ENCODE measurements at places on chromosomes 2 and 18. TPM values are rescaled to one million over a fixed set of nuclear protein-coding genes. Genes with fewer than 3 reads are reported as not detected.

QPCT gene
- polyA plus RNA-seq, result 0.56 TPM

DNA sequence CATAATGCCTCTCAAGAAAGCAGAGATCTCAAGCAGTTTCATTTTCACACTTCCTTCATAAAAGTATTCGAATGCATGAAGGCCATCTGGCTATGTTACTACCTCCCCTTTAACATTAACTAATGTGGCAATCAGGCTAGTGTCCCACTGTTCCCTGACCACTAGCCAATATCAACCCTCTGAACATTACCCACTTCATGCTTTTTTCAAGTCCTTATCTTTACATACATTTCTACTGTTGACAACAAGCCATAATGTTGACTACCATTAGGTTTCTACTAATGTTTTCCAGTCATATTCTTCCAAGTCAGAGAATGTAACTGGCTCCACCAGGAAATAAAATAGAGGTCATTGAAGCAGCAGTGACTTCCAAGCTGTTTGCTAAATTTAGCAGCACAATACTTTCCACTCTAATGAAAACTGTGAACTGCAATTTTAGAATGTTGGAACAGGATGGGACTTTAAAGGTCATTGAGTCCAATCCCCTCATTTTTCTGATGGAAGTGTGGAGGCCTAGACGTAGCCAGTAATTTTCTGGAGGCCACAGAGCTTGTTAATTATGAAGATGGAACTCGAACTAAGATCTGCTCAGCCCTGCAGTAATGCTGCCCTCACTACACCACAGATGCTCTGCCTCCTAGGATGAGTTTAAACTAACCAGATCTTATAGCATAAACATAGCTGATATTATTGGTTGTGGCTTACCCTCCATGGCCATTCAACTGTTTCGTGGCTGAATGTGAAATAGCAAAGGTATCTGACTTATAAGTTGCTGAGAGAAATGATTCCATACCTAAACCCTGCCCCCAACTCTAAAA, 630 bp upstream of the PPP1R1C start:
- H3K4me3 ChIP-seq, result no peak overlapping the region
- H3K4me1 ChIP-seq, result no peaks in the 10 kb centered on the region
- no peaks in the 10 kb centered on the region for H3K36me3 ChIP-seq
- no peak for DNase-seq
- H3K27me3 ChIP-seq, result no peaks in the 10 kb centered on the region

DNA sequence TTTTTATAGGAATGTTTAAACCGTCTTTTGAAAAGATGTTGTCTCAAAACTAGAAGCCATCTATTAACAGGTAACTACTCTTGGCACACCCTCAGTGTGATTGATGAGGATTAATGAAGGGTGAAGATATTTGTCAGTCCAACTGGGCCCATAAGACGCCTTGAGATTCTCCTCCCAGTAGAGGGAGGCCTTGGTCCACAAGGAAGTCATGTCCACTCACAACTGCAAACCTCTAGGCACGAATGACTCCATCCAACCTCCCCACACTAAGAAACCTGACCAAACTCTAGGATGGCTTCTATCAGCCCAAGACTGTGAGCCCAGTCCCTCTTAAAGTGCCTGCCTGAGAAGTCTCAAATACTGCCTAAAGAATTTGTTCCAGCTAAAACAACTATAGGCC, 19.2 kb upstream of the GRP start:
- H3K27ac ChIP-seq, result no peak overlapping the region
- no peak for DNase-seq
- H3K4me3 ChIP-seq, result no peak overlapping the region
- no peaks in the 10 kb centered on the region for H3K27me3 ChIP-seq
- no peaks in the 10 kb centered on the region for H3K4me1 ChIP-seq

- no peaks in the 10 kb centered on the region for H3K4me1 ChIP-seq
- H3K4me3 ChIP-seq, result no peak overlapping the region
- peaks cover 14% of the 10 kb centered on the region for H3K36me3 ChIP-seq
- no peak for DNase-seq
These were observed 46.5 kb upstream of the NFU1 start for GRCh38 chr2:69483696-69484095.

DNA sequence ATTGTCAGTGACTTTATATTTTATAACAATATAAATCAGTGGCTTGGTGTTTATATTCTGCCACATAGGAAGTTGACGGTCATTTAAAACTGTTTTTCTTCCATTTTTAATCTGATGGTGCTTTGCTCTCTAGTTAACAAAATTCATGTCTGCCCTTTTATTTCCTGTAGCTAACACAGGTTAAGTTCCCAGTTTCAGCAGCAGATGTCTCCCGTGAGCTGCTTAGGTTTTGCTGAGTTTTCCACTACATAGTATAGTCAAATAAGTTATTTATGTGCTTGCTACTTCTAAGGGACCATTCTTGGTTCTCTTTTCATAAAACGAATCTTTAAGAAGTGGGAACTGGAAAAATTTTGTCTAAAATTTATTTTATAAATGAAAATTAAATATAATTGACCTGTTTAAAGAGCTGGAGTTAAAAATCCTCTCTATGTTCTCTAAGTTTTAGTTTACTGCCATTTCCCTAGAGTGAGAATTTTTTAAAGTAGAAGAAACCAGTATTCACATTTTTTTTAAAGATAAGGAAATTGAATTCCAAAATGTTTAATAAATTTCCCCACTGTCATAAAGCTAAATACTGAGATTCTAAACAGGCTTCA, 20.6 kb downstream of the HTR2B start:
- peaks cover 26% of the 10 kb centered on the region for H3K36me3 ChIP-seq
- H3K27ac ChIP-seq, result no peak overlapping the region
- no peak overlapping the region for H3K4me3 ChIP-seq

DNA sequence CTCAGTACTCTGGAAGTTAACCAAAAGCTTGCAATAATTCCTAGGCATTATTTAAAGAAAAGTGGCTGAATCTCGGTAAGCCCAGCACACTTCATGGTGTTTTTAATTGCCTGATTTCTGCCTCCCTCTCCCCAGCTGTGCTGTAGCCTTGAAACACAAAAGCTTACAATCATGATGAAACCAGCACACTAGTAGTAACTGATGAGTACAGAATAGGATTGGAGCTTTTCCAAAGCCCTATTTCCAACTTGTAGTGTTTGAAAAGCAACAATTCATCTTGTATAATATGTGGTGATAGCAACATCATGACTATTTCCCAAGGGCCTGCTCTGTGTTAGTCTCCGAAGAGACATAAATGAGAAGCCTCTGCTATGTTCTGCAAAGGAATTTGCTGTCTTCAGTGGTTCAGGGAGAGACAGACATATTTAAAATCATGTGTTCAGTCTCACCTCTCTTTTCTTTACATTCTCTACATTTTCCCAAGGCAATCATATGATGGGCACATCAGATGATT, 1015.0 kb downstream of the BCL11A start:
- no peak for DNase-seq
- H3K36me3 ChIP-seq, result no peaks in the 10 kb centered on the region
- H3K27ac ChIP-seq, result no peak overlapping the region

BOLL gene
- 0.08 TPM for polyA plus RNA-seq

DNA sequence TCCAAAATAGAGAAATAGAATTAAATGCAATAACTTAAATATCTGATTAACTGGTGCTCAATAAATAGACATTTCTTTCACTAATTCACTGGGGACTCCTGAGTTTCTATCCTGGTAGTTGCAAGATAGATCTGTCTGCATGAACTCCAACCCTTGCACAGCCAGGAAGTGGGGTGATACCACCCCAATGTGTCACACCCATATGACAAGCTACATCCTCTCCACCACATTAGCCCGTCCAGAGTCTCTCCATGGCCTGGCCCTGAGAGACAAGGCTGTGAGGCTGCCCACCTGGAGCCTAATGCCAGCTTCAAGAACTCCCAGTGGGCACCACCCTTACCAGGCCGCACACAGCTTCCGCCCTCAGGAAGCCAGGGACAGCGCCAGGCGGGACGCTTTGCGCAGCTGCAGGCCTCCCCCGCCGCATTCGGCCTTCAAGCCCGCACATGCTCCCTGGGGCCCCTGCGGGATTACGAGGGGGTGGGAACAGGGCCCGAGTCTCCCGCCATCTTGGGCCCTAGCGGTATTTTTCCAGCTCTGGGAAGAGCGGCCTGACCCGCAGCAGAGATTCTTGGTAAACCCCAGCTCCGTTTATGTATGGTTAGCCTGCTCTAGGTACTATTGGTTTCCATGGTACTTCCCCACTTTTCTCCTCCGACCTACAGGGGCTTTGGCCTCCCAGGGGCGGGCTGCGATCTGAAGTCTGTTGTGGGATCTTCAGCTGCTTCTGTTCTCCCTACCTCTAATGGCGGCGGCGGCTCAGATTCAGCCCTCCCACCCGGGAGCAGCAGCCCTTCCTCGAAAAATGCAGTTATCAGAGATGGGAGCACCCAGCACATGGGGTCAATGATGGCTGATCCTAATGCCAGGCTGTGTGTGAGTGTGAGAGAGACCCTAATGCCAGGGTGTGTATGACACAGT, at the start of gene TDRD15:
Gene TDRD15 (plus strand): TSS at position 496 of the 921 bp plus-strand sequence. CDS start 13,500 bp downstream, outside the sequence.
- no peaks in the 10 kb centered on the region for H3K27me3 ChIP-seq
- no peak for DNase-seq
- no peak within 1 kb of the TSS for H3K27ac ChIP-seq
- no peaks in the 10 kb centered on the region for H3K4me1 ChIP-seq

DNA sequence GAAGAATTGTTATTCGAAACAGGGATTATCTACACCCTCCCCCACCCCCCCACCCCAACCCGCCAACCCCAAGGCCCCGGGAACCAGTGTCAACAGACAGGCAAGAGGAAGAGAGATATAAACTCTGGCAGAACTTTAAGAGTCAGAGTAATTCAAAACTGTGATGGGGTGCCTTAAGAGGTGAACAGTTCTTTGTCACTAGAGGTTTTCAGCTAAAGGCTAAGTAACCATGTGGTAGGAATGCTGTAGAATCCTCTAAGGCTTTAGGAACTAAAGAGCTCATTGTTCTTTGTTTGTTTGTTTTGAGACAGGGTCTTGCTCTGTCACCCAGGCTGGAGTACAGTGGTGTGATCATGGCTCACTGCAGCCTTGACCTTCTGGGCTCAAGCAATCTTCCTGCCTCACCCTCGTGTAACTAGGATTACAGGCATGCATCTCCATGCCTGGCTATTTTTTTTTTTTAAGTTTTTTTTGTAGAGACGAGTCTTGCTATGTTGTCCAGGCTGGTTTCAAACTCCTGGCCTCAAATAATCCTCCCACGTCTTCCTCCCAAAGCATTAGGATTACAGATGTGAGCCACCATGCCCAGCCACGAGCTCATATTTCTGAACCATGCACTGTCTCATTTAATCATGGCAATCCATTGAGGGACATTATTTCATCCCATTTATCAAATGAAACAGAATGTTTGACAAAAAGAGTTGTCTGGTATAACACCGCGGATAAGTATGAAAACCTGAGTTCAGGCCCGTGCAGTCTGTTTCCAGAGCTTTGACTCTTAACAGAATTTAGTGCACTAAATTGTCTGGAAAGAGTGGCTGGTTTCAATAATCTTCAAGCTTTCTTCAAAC, 20.8 kb upstream of the TMEM17 start:
- no peak for DNase-seq
- H3K4me3 ChIP-seq, result no peak overlapping the region

PELI1 gene
- 12.3 TPM for polyA plus RNA-seq

DNA sequence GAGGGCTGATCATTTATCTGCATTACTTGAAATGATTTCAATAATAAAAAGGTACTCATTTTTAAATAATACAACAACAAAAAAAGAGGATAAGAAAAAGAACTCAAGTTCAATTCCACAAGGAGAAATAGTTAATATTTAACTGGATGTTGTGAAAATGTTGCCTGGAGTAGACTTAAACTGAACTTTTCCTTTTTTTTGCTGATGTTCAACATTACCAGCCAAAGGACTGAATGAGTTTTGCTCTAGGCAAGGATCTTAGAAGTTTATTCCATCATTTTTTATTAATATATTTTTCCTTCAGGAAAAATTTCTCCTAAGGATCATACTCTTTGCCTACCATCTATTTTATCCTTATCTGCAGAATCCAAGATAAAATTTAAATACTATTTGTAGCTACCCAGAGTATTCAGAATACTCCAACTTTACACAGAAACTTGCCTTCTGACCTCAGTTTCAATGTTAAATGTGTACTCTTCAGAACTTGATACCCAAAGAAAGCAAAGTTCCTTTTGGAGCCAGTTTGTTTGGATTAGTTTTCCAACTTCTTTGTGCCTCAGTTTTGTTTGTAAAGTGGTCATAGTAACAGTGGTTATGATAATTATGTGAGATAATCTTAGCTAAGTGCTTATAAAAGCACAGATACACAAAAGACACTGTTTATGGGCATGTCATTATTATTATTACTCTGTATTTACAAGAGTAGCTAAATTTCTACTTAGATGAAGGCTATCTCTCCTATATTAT, 12.8 kb downstream of the CKAP2L start:
- no peaks in the 10 kb centered on the region for H3K27me3 ChIP-seq
- H3K36me3 ChIP-seq, result no peaks in the 10 kb centered on the region
- H3K27ac ChIP-seq, result no peak overlapping the region
- peaks cover 4% of the 10 kb centered on the region for H3K4me1 ChIP-seq

SPATA3 gene
- polyA plus RNA-seq, result not detected

ANO7 gene
- polyA plus RNA-seq, result not detected

- H3K4me1 ChIP-seq, result no peaks in the 10 kb centered on the region
- no peak for DNase-seq
These were observed 12.6 kb downstream of the FN1 start for GRCh38 chr2:215423234-215423633.

DNA sequence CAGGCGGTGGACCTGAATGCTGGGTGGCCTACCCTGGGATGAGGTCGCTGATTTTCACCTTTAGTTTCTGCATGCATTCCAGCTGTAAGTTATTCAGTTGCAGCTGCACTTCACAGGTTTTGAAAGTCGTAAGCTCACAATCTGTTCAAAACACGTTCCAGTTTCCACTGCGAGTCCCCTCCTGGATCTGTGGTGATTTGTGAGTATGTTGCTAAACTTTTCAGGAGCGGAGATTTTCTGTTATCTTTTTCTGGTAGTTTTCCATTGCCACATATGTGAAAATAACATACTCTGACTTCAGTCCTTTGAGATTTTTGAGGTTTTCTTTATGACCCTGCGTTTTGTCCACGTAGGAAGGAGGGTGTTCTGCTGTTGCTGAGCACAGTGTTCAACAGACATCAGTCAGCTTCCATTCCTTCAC, 102.1 kb downstream of the SNTG2 start:
- H3K4me3 ChIP-seq, result no peak overlapping the region
- H3K27me3 ChIP-seq, result no peaks in the 10 kb centered on the region
- no peaks in the 10 kb centered on the region for H3K4me1 ChIP-seq
- no peak overlapping the region for H3K27ac ChIP-seq
- no peak for DNase-seq
